ENCODE measurements at places on chromosomes 4 and X.

GRCh38 chrX:20001588-20001987 is 10.7 kb upstream of the BCLAF3 start:
- no peak for DNase-seq

GRCh38 chr4:122702939-122703338 is 29.6 kb upstream of the BBS12 start:
- DNase-seq: no peak

- no peak for DNase-seq
Observed at GRCh38 chr4:97589481-97590196, 553.6 kb downstream of the STPG2 start.

DNA sequence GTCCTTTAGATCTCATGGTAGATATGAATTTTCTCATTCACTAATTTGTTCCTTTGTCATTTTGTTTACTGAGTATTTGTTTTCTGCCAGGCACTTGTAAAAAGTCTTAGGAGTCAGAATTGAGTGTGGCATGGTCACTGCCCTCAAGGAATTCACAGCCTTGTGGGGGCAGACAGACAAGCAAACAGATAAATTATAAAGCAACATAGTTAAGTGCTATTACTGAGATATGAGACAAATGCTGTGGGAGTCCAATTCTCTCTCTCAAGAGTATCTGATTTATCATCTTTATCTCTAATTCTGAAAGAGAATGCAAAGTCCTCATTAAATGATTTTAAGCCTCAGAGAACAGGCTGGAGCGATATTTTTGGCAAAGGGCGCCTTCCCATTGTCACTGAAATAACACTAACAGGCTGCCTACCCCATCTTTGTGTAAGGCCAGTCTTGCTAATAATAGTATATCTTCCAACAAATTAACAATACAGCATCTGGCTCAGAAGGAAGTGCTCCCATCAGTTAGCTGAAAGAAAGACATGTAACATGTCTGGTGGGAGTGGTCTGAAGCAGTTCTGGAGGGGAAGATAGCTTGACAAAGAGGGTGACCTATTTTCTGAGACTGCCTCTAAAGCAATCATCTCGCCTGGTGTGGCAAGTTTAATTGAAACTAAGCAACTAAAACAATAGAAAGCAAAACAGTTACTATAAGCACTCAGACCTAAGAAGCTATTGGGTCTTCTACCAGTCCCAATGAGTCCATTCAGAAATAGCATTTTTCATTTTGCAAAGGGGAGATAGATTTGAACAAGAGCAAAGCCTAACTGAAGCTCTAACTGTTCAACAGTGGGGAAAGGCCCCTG is 61.5 kb upstream of the AMOT start:
- DNase-seq: no peak

DNA sequence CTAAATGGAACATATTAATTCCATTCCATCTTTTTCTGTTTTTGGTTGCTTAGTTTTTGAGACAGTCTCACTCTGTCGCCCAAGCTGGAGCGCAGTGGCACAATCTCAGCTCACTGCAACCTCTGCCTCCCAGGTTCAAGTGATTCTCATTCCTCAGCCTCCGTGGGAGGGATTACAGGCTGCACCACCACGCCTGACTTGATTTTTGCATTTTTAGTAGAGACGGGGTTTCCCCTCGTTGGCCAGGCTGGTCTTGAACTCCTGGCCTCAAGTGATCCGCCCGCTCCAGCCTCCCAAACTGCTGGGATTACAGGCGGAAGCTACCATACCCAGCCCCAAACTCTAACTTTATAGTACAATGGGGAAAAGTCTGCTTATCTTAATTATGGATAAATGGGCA is 11.2 kb downstream of the HNRNPD start:
- no peak for DNase-seq

DNA sequence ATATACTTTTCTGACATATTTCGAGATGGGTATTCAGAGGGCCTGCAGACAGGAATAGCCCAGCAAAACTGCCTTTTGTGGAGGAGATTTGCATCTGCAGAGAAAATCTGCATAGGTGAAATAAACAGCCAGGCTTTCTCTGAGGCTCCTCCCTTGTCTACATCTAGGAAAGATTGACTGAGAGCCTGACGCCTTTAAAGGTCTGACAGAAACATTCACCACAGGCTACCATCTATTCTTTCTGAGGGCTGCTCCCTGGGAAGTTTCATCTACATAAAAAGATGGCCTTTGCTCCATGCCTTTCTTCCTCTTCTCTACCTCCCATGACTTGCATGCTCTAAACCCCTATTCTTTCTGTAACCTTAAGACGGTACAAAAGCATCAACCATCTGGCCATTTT is 55.0 kb upstream of the AP1S2 start:
- DNase-seq: no peak

DNA sequence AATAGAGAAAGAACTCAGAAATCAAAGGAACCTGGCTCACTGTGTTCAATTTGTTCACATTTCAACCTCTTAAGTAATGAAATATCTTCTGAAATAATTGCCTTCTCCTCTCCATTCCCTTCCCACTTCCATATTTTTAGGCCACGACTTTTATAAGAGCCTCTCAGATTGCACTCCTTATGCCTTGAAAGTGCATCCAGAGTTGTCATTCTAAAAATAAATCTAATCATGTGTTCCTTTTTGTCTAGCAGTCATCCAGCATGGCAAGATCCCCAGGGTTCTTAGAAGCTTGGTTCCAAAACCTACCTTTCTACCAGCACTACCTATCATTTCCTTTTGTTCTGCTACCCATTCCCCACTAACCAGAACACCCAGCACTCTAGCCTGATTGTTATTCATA is 42.4 kb upstream of the RPA4 start:
- no peak for DNase-seq

- DNase-seq: no peak
Observed at GRCh38 chr4:7855731-7856130, 83.9 kb downstream of the AFAP1 start.

- no peak for DNase-seq
Observed at GRCh38 chrX:123817288-123817894, 42.5 kb upstream of the XIAP start.

GRCh38 chr4:102299354-102300107 is 45.8 kb downstream of the SLC39A8 start:
- DNase-seq: peak; percentile 14

DNA sequence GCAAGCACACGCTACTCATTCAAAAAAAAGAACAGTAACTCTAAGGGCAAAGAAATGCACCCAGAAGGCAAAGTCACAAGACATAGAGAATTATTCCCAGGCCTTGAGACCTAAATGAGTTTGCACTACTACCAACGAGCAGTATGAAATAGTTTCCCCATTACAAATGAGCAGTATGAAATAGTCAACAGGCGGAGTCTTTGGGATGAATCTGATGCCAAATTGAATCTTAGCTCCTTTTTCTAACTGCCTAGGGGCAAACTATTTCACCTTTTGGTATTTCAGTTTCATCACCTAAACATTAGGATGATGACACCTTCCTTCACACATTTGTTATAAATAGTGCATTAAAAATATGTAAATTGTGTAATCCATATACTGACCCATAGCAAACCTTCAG is 213.0 kb upstream of the FAT4 start:
- no peak for DNase-seq

DNA sequence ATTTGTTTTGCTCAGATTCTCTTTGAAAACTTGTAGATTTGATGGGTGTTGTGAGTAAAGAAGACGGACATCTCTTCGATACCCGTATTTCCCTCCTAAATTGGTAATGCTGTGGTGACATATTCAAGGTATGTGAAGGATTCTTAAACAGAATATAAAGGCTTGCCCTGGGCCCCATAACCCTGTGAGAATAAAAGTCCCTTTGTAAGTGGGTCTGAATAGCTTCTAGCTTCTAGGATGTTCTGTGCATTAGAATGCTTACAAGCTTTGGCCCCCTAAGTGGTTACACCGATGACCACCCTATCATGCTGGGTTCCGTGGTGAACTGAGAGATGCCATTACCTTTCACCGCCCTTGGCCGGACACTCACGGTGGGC is 574 bp upstream of the MOB1B start:
- no peak for DNase-seq

DNA sequence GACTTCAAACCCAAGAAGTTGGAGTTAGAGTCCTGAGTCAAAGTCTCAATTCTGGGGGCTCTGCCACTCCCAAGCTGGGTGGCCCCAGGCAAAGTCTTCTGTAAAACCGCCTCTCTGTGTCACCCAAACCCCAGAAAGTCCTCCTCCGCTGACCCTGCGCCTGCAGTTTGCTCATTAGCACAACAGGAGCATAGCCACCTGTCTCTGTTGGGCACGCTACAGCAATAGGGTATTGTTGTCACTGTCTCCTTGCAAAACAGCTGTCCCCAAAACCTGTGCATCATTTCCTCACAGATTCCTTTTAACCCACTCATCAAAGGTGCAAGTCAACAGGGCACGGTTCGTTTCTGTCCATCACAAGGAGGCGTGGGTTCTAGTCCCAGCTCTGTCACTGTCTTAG is 8.0 kb upstream of the DGAT2L6 start:
- DNase-seq: no peak

GRCh38 chrX:126509923-126510322 is 42.7 kb downstream of the DCAF12L1 start:
- DNase-seq: no peak

DNA sequence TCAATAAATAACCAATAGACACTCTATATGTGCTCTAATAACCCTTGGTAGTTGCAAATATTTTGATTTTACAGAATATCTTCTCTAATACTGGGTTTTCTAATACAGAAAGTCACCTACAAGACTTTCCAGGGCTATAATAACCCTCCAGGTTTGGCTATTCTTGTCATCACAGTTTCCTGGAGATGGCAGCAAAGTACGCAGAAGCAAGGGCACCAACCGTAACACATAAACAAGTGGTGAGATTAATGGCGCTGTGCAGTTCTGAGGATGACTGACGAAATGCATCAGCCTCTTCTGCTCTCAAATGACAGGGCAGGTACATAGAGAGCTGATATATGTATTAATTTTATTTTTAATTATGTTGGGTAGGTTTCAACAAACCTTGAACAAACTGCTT is 122.4 kb downstream of the C4orf33 start:
- DNase-seq: no peak

DNA sequence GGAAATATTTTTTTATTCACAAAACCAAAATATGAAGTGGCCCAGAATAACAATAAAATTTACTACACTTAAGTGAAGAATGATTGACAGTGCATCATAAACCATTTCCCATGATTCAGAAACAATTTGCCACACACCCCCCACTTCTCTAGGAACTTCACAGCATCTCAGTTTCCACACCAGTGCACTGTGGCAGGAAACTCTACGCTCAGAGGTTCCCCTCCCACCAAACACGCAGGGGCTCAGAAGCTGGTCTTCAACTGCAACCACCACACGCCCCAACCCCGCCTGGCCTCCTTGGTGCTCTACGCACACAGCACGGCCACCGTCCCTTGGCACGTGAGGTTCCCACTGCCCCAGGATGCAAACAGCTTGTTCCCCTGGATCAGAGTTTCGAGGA is 63.7 kb downstream of the ZFYVE28 start:
- DNase-seq: no peak

- DNase-seq: no peak
Observed at GRCh38 chrX:123771449-123772064, 38.7 kb upstream of the THOC2 start.

DNA sequence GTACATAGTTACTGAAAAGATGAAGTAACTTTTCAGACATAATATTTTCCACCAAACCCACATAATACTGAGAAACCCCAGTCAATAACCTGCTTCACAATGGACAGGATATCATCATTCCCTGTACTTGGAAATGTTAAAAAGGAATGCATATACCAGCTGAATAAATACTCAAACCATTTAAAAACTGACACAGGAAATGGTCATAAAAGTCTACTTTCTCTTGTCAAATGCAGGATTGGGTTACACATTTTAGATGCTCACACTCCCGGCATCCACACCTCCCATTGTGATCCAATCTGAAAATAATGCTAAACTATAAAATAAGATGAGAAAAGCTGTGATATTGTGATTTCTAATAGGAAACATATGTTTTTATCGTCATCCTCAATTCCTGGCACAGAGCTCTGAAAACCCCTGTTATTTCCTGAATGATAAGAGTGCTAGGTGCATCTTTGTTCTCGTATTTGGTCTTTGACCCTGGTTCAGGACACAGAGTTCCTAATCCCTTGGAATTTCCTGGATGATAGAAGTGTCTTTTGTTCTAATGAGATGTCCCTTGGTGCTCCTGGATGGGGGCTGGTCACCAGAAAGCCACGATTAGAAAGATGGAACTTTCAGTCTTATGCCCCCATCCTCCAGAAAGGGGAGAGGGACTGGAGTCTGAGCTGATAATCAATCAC is 821.3 kb downstream of the TRIML1 start:
- no peak for DNase-seq

- no peak for DNase-seq
Observed at GRCh38 chr4:15392053-15392805, 35.6 kb upstream of the C1QTNF7 start.

GRCh38 chr4:150135134-150135772 is 57.0 kb downstream of the DCLK2 start:
- no peak for DNase-seq
